Muscle of back (tissue), 13 donors: ENCODE measurements at places on chromosomes 1 and 21.

DNA sequence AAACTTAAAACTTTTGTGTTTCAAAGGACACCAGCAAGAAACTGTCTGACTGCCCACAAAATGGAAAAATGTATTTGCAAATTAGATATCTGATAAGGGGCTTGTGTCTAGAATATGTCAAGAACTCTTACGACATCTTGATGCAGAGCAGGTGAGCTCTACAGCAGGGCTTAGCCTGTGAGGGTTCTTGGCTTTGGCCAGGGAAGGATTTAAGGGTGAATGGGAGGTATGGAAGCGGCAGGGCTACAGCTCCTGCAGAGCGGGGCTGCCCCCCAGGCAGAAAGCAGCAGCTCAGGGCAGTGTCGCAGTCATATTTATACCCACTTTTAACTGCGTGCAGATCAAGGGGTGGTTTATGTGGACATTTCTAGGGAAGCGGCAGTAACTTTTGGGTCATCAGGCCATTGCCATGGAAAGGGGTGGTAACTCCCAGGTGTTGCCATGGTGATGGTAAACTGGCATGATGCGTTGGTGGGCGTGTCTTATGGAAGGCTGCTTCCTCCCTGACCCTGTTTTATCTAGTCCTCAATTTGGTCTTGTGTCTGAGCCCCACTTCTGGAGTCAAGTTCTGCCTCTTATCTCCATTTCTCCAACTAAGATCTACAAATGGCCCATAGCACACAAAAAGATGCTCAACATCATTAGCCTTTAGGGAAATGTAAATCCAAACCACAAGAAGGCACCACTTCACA lies 23.2 kb downstream of the MORN1 start:
- DNase-seq, result no peak

DNA sequence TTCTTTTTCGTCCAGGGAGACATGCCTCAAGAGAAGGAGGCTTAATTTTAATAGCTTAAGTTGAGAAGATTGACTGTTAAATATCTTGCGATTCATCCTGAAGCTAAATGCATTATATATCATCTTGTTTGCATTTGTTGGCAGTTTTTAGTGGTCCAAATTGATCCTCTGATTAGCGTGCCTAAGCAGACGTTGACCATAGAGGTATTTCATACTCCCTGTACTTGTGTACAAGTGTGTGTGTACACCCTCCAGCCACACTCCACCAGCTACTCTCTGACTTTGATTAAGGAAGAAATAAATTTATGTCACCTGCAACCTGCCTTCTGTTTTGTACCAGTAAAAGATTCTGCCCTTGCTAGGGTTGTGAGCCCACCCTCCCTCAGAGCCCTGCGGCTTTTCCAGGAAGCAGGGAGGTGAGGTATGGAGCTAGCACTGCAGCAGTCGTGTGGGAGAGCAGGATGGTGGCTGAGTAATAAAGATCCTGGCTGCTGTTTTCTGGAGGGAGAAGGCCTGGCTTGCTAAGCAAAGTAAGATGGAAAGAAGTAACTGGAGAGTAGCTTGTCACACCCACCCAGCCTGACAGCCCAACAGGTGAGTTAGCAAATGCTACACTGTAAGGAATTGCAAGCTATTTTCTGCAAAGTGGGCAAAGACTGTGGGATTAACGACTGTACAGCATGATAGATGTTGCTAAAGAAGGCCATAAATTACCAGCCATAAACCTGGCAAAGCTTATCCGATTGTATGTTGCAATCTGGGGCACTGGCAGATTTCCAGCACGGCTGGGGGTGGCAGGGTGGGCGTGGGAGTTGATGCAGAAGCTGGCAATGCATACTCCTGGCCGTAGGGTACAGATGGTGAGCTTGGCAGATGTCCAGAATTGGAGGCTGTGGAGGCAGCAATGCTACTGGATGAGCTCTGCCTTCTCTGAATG lies 170.2 kb downstream of the TNR start:
- no peak for DNase-seq

GRCh38 chr1:32924881-32925344 lies 23.7 kb upstream of the TMEM54 start:
- DNase-seq, result peak; percentile 32

DNA sequence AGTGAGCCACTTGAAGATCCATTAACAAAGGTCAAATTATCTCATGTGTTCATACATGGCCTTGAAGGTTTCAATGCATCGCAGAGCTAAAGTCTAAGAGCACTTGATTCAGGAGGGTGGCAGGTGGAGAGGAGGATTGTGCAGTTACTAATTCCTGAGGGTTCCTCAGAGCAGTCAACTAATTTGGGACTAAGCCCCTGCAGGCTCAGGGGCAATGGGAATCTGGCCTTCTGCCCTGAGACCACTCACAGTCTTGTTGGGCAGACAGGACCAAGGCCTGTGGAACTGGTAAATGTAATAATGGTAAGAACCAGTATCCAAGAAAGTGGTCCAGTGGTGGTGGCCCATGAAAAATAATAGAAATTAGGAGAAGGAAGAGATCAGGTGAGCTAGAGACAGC lies 127.4 kb upstream of the HMGB4 start:
- no peak for DNase-seq

GRCh38 chr1:247286134-247286670 lies 30.3 kb downstream of the VN1R5 start:
- DNase-seq, result no peak

- no peak for DNase-seq
Measured at GRCh38 chr1:205451202-205451601, 4.6 kb downstream of the BLACAT1 start.

DNA sequence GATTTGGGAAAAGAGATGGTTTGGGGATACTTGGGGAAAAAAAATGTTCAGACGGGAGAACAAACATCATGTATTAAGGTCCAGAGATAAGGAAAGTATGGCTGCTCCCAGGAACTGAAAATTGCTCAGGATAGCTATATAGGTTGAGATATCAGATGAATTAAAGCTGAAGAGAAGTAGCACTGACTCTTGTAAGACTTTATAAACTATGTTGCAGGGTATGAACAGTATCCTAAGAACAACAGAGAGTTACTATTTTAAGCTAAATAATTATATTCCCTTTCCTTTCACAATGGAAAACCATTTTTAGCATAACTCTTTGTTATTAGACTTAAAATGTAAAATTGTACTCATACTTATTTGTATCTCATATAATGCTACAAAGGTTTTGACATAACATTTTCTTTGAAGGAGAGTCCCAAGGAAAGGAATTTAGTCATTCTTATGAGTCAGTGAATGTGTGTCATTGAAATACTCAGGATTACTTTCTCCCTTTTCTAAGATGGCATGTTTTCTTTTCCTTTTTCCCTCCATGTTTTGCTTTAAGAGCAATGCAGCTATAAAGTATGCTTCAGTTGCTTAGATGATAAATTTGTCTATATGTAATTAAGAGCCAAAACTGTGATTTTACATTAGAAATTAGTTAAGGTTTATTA lies 139.4 kb upstream of the KIAA1614 start:
- no peak for DNase-seq

- DNase-seq, result no peak
Measured at GRCh38 chr1:169091480-169091941, 15.0 kb upstream of the ATP1B1 start.

DNA sequence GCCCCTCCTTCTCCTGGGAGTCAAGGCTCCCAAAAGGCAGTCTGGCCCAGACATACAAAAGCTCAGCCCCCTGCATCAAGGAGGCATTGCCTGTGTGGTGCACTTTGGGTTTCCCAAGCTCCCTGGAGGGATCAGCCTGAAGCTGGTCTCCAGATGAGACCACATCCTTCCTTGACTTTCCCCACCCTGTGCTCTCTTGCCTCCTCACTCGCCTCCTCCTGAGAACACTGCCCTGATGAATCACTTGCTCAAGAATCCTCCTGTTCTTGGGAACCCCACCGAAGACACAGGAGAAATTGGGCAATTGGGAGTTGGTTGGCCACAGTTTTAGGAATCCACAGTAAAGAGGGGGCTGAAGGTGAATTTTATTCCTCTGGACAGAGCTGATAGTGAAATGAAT lies 34.8 kb upstream of the LYST start:
- no peak for DNase-seq
